Subcutaneous preadipocyte (primary cell): ENCODE measurements at places on chromosomes 13 and 19. TPM values are rescaled to one million over a fixed set of nuclear protein-coding genes. Genes with fewer than 3 reads are reported as not detected.

Gene OR7D2
- not detected in 2 replicates for total RNA-seq

Gene RFPL4A
- total RNA-seq: not detected in 2 replicates

Gene PLPP2
- 7.6 and 9.6 TPM in 2 replicates for total RNA-seq

Gene KIR2DL3
- total RNA-seq: not detected in 2 replicates

Gene IGFL1
- total RNA-seq: not detected in 2 replicates

Gene LHB
- total RNA-seq: not detected in 2 replicates

Gene CYP2F1
- total RNA-seq: not detected in 2 replicates

Gene CYP4F2
- total RNA-seq: not detected in 2 replicates

Gene PTPRH
- total RNA-seq: 5.3 and 11.4 TPM in 2 replicates

Gene C19orf81
- not detected in 2 replicates for total RNA-seq

Gene CD37
- total RNA-seq: not detected in 2 replicates

Gene ZNF567
- total RNA-seq: 3.3 and 5.1 TPM in 2 replicates

Gene CDC37
- 153 and 160 TPM in 2 replicates for total RNA-seq

Gene MTUS2
- total RNA-seq: under 0.01 TPM in 2 replicates

Gene FLT1
- under 0.01 and 0.20 TPM in 2 replicates for total RNA-seq

Gene RGL3
- total RNA-seq: 0.37 and 0.98 TPM in 2 replicates

Gene ZNF568
- total RNA-seq: 7.8 and 9.2 TPM in 2 replicates

Gene KLK12
- total RNA-seq: not detected in 2 replicates

Gene AP2S1
- 121 and 144 TPM in 2 replicates for total RNA-seq

Gene ZNF761
- total RNA-seq: 9.8 and 11.0 TPM in 2 replicates

Gene CGB5
- not detected in 2 replicates for total RNA-seq

Gene AP3D1
- 123 and 169 TPM in 2 replicates for total RNA-seq

Gene SLC8A2
- not detected in 2 replicates for total RNA-seq

Gene BLVRB
- 52.8 and 101 TPM in 2 replicates for total RNA-seq

Gene SLC46A3
- 0.73 and 0.98 TPM in 2 replicates for total RNA-seq

Gene ZIM2
- total RNA-seq: not detected in 2 replicates

Gene XRCC1
- 16.2 and 20.9 TPM in 2 replicates for total RNA-seq

Gene PCDH17
- 0.20 TPM in 1 of 2 replicates, not detected in the other for total RNA-seq

Gene FPR1
- total RNA-seq: 0.39 and 1.5 TPM in 2 replicates

Gene INSL3
- total RNA-seq: not detected in 2 replicates

Gene ZNF665
- 3.7 and 4.8 TPM in 2 replicates for total RNA-seq

Gene ZNF700
- total RNA-seq: 5.1 and 5.9 TPM in 2 replicates

Gene SIGLEC9
- under 0.01 TPM in 1 of 2 replicates, not detected in the other for total RNA-seq

Gene KLHL1
- total RNA-seq: not detected in 2 replicates

Gene LRFN3
- total RNA-seq: 3.9 and 4.0 TPM in 2 replicates

Gene ZFP82
- total RNA-seq: 4.8 and 5.5 TPM in 2 replicates

Gene FSD1
- 2.6 and 5.3 TPM in 2 replicates for total RNA-seq

Gene URAD
- not detected in 2 replicates for total RNA-seq
